ENCODE measurements at places on chromosomes 1 and 21.
A peak's percentile ranks its signal among the peaks of the same experiment; 100 is the strongest.

DNA sequence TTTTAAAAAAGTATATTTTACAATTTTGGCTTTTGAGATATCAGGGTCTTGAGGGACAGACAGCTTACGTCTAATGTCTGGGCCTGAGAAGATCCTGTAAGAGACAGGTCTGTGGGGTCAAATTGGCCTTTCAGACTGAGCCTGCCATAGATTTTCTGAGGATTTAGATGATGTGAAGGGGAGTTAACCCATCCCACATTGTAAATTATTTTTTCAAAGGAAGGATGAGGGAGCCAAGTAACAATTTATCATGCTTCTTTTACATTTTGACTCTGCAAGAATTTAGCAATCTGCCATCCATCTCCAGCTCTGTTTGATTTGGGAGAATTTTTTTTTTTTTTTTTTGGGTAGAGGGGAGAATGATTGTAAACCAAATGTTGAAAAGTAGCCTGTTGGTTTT, 160.9 kb downstream of the ROR1 start:
- no peak for DNase-seq

DNA sequence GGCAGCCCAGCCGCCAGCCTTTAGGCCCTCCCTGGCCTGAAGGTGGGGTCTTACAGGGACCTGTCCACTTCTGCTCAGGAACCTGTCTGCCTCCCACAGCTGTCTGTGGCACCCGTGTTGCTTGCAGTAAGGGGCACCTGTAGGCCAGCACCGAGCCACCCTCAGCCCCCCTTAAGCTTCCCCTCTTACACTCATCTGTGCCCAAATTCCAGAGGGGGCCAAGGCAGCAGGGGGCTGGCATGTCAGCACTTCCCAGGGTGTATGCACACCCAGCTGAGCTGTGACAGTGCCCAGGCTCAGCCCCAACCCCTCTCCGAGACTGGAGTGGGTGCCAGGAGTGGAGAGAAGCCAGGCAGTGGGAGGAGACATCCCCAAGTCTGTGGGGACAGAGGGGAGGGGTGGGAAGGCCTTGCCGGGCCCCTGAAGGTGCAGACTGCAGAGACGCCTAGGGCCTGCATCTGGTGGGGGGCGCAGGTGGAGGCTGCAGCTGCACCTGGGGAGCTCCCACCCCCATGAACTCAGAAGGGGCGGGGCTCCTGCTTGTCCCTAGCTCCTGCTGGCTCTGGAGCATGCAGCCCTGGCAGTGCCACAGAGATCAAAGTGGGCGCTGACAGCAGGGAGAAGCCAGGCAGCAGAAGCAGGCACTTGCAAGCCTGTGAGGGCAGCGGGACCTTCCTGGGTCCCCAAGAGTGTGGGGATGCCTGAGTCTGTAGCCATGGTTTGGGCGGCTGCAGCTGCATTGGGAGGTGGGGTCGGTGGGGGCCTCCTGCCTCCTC, 5.4 kb upstream of the SLC2A7 start:
- DNase-seq, result no peak

DNA sequence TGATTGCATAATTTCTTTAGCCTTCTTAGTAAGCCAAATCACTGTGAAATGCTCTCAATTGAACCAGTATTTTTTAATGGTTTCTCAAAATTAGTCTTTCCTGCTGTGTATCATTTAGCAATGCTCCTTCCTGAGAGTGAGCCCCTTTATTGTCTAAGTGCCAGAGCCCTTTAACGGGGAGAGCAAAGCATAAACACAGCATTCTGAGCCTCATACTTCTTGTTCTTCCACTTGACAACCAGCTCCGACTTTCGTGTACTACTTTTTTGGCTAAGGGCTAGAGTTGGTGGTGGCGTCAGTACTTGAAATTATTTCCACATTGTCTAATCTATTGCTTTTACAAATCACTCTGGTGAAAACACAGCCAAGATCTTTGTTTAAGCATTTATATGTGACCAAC, 299.0 kb downstream of the TPR start:
- DNase-seq, result no peak

- DNase-seq, result no peak
Measured at GRCh38 chr1:178935610-178936009, 64.7 kb upstream of the ANGPTL1 start.

DNA sequence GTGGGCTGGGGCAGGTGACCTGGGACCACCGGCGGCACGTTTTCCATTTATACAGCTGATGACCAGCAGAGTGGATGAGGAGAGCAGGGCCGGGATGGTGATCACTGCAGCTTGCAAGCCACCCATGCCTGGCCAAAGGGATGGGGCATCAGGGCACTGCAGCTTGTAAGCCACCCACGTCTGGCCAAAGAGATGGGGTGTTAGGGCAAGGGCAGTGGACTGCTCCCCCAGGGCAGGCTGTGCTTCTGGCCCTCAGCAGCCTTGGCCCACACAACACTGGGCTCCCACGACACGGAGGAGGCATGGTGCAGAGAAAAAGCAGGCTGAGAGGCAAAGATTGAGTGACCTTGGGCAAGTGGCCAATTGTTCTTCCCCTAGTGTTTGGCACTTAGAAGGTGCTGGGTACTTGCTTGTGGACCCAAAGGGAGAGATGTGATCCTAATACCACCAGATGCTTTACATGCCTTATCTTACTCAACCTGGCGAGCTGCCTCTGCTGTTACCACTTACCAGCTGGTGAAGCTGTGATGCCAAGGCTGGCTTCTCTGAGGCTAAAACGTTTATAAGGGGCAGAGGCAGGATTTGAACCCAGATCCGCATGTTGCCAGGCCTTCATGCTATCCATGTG, 48.3 kb downstream of the TRIM62 start:
- no peak for DNase-seq

- no peak for DNase-seq
Measured at GRCh38 chr1:208682664-208683013, 438.5 kb upstream of the PLXNA2 start.

GRCh38 chr1:160171354-160171753, 19.0 kb upstream of the CASQ1 start:
- no peak for DNase-seq

DNA sequence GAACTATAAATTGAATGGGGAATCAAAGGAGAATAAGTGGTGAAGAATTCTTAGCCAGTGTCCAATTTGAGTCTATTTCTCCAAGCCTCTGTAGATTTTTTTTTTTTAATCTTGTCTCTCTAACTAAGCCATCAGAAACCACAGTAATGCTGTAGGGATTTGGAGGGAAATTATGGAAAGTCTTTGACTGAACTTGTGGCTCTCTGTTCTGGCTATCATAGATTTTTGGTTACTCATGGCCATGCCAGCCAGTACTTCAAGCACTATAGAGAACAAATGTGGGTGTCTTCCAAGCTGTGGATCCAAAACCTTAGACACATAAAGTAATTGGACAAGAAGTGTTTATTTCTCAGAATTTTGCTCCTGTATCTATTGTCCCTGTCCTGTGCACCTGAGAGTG, 147.9 kb downstream of the LRRC40 start:
- no peak for DNase-seq

GRCh38 chr1:42740851-42741580, 980 bp upstream of the CLDN19 start:
- no peak for DNase-seq

DNA sequence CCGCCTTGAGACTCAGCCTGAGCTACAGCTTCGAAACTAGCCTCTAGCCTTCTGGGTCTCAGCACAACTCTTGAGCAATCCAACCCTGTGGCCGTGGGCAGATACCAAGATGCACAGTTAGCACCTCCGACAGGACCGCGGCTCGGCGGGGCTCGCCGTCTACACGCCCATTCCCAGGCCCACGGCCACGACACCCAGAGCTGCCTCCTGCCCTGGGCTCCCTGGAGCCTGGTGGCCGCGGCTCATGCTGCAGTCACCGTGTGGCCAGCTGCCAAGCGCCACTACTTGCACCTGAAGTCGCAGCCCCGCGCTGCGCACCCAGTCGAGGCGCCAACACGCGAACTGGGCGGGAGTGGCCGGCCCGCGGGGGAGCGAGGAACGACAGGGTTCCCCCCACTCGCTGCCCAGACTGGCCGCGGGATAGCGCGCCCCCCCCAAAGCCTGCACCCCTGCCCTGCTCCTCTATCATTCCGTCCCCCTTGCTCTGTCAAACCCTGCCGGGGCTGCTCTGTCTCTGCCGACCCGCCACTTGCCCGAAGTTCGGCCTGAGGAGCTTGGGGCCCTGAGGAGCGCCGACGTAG, 729 bp upstream of the CDCA8 start:
- DNase-seq, result no peak

- no peak for DNase-seq
Measured at GRCh38 chr1:232893481-232894313, 56.7 kb upstream of the NTPCR start.

DNA sequence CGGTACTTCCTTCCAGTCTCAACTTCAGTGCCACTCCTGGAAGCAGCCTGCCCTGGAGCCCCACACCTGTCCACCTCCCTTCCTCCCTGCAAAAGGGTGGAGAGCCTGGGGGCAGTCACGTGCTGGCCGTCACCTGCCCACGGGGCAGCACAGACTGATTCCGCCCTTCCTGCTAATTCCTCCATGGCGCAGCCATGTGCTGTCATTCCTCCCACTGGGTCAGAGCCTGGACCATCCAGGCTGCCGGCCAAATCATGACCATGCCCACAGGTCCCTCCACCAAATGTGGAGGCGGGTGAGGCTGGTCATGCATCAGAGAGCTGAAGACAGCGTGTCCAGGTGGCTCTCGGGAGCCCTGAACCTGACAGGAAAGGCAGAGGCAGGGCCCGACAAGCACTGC, 24.4 kb upstream of the GPR153 start:
- DNase-seq, result no peak

GRCh38 chr1:51506537-51506936, 12.5 kb downstream of the EPS15 start:
- no peak for DNase-seq

DNA sequence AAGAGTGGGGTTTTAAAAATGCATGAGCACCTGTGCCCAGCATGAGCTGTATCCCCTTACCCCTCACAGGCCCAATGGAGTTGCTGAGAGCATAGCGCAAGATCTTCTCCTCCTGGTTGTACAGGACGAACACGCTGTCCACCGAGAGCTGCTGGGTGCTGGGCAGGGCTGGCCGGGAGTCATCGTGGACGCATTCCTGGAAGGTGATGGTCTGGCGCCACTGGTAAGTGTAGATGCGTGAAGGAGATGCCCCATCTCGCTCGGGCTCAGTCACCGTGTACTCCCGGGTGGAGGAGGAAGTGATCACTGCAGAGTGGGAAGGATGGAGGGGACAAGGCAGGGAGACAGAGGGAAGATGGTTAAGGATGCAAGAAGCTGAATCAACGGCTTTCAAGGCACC, 39.1 kb downstream of the NID1 start:
- no peak for DNase-seq

GRCh38 chr1:215605011-215605621, 38.0 kb downstream of the KCTD3 start:
- no peak for DNase-seq

GRCh38 chr1:112828716-112829115, 113.6 kb upstream of the PPM1J start:
- DNase-seq, result no peak

- no peak for DNase-seq
Measured at GRCh38 chr21:23131177-23131576, 2133.0 kb downstream of the NCAM2 start.

- no peak for DNase-seq
Measured at GRCh38 chr21:42734323-42734971, 81.0 kb downstream of the PDE9A start.

- no peak for DNase-seq
Measured at GRCh38 chr1:36594023-36594422, 111.3 kb upstream of the CSF3R start.

GRCh38 chr1:56374026-56374974, 205.1 kb downstream of the PLPP3 start:
- DNase-seq, result no peak

GRCh38 chr1:39117899-39118450, 86.5 kb upstream of the MACF1 start:
- DNase-seq, result no peak

DNA sequence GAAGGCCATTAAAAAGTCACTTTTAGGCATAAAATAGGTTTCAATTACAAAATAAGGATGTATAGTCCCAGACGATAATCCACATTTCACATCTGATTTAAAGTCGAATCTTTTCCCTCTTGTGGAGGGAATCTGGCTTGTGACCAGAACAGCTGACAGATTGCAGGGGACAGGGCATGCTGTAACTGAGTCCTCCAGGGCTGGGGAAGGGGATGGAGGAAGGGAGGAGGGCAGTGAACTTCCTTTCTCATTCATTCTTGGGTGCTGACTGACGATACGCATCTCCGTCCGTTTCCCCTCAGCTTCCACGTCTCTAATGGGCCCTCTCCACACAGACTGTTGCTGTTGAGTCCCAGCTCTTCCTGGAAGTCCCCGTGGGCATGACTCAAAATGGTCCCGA, 108.1 kb upstream of the CSF3R start:
- DNase-seq, result no peak

GRCh38 chr1:229104654-229105053, 166.3 kb upstream of the RAB4A start:
- no peak for DNase-seq

GRCh38 chr1:22749919-22750684, 39.5 kb downstream of the EPHB2 start:
- DNase-seq, result no peak

DNA sequence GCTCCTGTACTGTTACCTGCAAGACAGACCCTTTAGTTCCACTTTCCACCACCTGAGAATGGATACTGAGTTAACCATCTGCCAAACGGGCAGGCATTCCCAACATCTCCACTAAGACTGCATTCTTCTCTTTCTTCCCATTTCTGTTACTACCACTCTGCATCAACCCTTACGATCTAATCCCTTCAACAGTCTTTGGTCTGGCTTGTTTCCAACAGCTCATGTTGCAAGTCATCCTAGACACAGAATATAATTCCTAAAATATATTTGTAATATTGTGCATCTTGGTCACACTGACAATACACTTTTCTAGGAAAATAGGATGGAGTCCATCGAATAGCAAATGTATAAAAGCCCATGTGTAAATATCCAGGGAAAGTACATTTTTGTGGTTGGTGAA, 166.7 kb downstream of the SIPA1L2 start:
- no peak for DNase-seq

GRCh38 chr1:164716992-164717703, 158.2 kb downstream of the PBX1 start:
- DNase-seq, result peak; percentile 35

DNA sequence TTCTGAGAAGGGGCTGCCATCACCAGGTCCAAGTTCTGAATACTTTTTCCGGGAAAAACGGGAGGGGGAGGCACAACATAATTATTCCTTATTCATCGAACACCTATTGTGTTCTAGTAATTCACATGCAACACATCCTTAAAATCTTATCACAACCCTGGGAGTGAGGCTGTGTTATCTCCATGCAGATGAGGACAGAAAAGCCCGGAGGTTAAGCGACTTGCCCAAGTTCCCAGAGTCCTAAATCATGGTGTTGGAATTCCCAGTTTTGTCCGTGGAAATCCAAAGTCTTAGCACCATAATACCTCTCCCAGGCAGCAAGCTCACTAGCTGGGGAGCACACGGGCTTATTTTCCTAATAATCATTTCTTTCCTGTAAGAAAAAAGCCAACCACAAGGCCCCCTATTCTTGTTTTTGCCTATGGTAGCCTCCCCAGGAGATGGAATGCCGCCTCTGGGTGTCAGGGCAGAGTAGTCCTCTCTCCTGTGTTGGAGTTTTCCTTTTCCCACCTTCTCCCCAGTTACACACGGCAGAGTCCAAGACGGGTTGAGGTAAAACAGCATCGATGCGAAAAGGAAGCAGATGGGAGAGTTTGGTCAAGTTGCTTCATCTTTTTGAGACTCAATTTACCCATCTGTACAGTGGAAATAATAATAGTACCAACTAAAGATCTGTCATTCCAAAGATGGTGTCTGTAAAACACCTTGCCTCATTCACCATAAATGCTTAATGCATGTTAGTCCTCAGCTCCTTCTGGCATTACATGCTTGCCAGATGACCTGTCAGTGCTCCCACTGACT, 228.0 kb upstream of the TMEM51 start:
- DNase-seq, result no peak
